Kidney epithelial cell (primary cell): ENCODE measurements at places on chromosomes 5 and 9.
A peak's percentile ranks its signal among the peaks of the same experiment; 100 is the strongest.

DNA sequence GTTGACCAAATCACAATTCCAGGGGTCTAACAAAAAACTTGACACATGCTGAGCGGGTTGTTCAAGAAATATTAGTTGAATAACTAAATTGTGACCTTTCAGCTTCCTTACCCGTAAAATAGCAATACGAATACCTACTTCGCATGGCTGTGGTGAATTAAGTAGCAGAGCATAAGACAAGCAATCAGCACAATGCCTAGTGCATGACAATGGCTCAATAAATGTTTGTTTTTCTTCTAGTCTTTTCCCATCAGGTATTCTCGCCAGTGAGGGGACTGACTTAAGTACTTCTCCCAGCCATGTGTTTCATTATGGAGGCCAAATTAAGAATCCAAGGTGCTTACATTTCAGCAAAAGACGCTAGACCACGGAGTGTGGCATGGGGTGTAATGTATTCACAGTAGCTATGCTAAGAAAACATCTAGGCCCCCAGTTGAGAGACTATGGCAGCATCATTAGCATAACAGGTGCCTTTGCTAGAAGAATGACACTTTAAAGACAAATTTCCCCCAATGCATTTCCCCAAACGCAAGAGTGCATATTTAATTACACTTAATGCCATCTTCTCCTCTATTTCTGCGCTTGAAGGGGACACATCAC is 145.9 kb downstream of the ASTN2 start:
- DNase-seq = no peak

GRCh38 chr5:140978260-140978659 is 12.0 kb downstream of the PCDHAC2 start:
- DNase-seq = no peak

DNA sequence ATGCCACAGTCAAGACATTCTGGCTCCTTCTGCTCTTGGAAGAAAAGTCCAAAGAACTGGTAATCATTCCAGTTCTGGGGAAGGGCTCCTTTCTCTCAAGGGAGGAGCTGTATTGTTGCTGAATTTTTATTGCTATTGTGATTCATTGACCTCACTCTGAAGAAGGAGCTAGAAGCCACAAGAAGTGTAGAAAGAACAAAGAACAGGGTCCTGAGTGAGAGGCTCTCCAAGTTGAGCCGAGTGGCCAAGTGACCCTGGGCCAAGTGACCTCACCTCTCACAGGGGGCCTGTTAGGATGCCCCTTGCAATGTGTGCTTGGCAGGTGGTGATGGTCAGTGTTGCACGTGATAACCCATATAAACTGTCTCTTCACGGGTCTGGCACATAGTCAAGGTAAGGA is 173.3 kb downstream of the FGF18 start:
- no peak for DNase-seq

GRCh38 chr9:107732781-107733522 is 243.4 kb upstream of the KLF4 start:
- peak; percentile 26 for DNase-seq

DNA sequence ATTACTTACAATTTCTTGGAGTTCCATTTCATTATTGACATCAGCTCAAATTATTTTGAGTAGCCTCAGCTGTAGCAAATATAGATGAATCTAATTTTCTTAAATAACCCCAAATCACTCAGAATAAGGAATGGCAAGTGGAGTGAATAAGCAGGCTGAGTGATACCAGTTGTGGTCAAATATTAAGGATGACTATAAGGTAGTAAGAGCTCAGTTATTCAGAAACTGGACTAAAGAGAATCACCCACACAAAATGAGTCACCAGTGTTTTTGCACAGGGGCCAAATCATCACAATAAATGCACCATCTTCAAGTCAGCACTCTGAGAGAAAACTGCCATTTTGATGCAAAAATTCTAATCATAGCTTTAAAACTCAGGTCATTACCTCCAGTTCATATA is 128.9 kb upstream of the TARS1 start:
- DNase-seq = peak; percentile 76

GRCh38 chr9:133477992-133478850 is 678 bp downstream of the SLC2A6 start:
- DNase-seq = no peak

DNA sequence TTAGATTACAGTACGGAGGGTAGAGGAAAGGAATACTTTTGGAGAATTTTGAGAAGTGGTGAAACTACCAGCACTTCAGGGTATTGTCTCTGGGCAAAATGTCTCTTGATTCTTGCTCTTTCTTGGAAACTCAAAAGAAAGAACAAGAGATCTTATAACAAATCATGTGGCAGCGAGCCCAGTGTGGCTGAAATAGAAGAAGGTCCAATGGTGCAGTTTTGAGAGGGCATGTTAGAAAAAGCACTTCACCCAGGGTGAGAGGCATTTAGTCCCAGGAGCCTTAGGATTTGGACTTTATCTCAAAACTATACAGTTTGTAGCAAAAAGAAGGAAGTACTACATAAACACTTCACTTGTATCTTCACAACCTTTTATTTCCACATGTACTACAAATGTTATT is 39.4 kb downstream of the NNT start:
- DNase-seq = no peak

- DNase-seq = no peak
Measured at GRCh38 chr9:31807574-31808256, 576.7 kb upstream of the ACO1 start.

DNA sequence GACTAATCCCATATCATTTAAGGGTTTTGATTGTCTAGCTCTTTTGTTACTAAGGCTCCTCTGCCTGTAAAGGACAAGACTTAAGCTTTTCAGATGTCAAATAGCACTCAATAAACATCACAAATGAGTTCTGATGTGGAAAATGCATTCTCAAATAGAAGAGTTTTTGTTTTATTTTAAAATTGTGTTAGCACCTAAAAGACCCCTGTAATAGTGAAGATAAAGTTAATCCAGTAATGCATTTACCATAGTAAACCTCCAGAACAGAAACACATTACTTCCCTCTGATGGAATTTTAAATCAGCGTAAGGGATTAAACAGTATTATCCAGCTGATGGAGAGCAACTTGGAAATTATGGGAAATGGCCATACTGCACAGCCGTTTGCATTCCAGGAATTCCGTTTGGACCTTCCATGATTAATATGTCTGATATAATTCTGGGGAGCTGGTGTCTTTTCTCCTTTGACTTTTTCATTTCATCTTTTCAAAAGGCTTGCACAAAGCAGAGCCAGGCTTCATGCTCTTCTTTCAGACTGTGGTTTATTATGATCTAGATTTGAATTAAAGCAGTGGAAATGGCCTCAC is 105.6 kb downstream of the PPP2R2B start:
- no peak for DNase-seq

GRCh38 chr9:125810161-125810560 is 63.0 kb downstream of the PBX3 start:
- DNase-seq = no peak

GRCh38 chr9:130780865-130781504 is 54.1 kb upstream of the ABL1 start:
- DNase-seq = no peak

DNA sequence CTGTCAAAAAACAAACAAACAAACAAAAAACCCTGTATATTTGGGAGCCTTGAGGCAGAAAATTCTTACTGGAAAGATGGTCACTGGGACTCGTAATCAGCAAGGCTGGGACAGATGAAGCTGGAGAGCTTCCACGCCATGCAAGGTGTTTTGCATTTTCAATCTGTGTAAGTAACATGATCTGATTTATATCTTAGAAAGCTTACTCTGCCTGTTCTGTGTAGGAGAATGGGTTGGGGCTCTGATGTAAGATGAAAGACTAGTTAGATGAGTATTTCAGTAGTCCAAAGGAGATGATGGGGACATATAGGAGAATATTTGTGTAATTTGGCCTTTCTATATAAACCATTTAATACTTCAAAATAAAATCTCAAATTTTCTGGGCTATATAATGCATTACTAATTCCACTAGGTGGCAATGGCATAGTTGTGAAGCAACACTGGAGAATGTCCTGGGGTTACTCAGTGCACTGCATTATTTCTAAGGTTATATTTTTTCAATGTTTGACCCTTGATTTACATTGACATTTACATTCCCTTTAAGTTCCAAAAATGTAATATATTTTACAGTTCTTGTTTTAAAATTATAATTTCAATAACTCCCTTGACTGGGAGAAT is 21.9 kb upstream of the FSD1L start:
- no peak for DNase-seq

- no peak for DNase-seq
Measured at GRCh38 chr9:136848393-136849037, 694 bp upstream of the PHPT1 start.

- DNase-seq = no peak
Measured at GRCh38 chr9:70542311-70542931, 128.0 kb upstream of the KLF9 start.
